ENCODE measurements at places on chromosomes 13 and 19.
A peak's percentile ranks its signal among the peaks of the same experiment; 100 is the strongest.

- DNase-seq = no peak
Measured at GRCh38 chr13:106003651-106004050, 531.8 kb downstream of the EFNB2 start.

- DNase-seq = no peak
Measured at GRCh38 chr19:42284066-42284501, 15.0 kb downstream of the CIC start.

DNA sequence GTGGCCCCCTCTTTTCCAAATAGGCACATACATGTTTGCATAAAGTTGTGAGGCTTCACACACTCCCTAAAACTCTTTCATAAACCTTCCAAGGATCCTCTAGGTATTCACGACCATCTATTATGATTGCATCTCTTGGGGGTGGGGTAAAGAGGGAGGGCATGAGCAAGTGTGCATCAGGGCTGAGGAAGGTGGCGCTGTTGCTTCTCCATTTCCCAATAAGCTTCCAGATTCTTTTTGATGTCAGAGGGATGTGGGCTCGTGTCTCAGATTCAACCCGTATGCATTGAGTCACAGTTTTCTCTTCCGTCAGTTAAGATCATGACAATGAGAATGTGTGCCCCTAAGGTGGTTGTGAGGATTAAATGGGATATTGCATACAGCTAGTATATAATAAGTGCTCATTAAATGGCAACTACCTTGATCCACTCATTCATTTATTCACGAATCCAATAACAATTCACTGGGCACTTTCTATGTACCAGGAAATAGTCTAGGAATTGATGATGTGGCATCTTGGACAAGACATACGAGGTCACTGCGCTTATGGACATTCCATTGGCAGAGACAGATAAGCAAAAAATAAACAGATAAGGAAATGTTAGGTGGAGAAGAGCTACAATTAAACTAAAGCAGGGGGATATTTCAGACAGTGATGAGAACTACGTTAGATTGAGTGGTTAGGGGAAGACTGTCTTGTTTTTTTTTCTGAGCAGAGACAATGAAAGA, 10.3 kb downstream of the CYP2B6 start:
- DNase-seq = no peak

DNA sequence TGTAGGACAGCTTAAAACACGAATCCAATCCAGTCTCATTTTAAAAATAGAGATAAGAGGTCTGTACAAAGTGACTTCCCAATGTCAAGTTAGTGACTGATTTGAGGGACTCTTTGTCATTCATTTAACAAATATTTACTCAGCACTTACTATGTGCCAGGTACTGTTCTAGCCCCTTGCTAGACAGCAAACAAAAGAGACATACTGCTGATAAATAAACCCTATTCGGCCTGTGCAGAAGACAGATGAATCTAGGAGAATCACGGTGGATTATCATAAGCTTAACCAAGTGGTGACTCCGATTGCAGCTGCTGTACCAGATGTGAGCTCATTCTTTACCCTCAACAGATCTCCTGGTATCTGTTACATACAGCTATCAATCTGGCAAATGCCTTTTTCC, 6.4 kb upstream of the ELF1 start:
- DNase-seq = no peak

- no peak for DNase-seq
Measured at GRCh38 chr19:39951065-39951650, 16.7 kb upstream of the FCGBP start.

GRCh38 chr19:35596366-35596999, 10.5 kb downstream of the PMIS2 start:
- no peak for DNase-seq

- peak; percentile 55 for DNase-seq
Measured at GRCh38 chr13:99416411-99417121, 84.7 kb upstream of the TM9SF2 start.

GRCh38 chr13:107680115-107680514, 535.2 kb downstream of the LIG4 start:
- DNase-seq = no peak

DNA sequence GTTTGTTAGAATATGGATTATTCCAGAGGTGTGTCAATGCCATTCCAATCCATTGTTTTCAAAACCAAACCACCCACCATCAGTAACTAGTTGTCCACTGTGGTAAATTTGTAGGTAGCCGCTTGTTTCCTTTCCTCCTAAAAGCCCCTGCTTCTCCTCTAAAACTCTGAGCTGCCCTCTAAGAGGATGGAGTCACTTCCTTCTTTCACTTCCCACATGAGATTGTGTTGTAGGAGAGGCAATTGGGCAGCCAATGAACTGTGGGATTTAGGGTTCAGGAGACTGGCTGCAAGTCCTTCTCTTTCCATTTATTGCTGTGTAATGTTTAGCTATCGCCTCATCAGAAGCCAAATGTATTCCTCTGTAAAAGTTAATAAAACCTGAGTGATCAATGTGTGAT, 49.9 kb upstream of the RFXAP start:
- DNase-seq = no peak

DNA sequence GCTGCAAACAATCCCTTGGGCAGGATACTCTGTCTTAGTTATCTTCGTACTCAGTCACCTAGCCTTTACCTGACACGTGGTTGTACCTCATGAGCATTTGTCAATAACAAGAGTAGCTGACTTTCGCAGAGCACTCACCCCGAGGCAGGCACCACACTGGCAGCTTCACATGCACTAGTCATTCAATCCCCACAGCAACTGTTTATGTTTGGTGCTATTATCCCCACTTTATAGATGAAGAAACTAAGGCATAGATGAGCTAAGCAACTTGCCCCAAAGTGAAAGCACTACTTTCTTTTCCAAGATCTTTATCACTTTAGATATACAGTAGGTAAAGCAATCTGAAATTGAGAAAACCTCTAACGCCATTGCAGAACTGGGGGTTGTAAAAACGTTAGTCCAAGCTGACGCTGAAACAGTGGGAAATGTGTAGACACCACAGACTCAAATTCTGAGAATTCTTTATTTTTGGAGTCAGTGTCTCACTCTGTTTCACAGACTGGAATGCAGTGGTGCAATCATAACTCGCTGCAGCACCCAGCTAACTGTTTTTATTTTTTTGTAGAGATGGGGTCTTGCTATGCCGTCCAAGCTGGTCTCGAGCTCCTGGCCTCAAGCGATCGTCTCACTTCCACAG, 446.0 kb downstream of the FOXO1 start:
- no peak for DNase-seq

- DNase-seq = no peak
Measured at GRCh38 chr13:106710266-106710665, 142.3 kb upstream of the ARGLU1 start.

GRCh38 chr19:10219678-10220077, 11.5 kb downstream of the S1PR2 start:
- no peak for DNase-seq

- DNase-seq = no peak
Measured at GRCh38 chr13:97348569-97349100, 85.3 kb upstream of the RAP2A start.

GRCh38 chr19:6736917-6737283, 480 bp downstream of the GPR108 start:
- no peak for DNase-seq
